Vagina (tissue), 2 donors: ENCODE measurements at places on chromosomes 12 and 14. TPM values are rescaled to one million over a fixed set of nuclear protein-coding genes. Genes with fewer than 3 reads are reported as not detected.

DNA sequence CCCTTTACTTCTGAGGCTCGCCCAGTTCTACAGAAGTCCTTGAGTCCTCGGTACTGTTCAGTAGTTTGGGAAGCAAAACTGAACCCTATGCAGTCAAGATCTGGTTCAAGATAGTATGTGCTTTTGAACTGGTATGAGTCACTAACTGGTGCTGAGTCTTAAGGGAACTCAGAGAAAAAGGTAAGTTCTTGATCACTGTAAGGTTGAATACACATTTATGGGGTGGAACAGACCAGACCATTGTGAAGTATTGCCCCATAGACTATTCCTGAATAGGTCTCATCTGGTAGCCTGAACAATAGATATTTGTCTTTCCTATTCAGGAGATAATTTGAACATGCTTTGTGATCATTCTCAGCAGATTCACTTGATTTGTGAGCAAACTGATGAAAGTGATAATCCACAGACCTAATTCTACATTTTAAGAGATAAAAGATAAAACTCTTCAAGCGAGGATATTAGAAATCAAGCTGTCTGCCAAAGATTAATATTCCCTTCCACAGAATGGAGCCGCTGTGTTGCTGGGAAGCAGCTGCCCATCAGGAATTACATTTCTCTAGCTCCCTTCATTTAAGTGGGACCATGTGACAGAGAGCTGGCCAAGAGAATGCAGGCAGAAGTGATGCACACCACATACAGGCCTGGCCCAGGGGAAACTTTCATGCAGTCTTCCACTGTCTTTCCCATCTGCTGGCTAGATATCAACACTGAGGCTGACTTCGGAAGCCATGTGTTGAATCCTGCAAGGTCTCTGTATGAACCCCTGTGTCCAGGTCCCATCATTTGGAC lies 369.8 kb upstream of the GARIN6 start:
- DNase-seq, result no peak

GRCh38 chr12:80509781-80510556 lies 65.9 kb downstream of the PTPRQ start:
- DNase-seq, result no peak

DNA sequence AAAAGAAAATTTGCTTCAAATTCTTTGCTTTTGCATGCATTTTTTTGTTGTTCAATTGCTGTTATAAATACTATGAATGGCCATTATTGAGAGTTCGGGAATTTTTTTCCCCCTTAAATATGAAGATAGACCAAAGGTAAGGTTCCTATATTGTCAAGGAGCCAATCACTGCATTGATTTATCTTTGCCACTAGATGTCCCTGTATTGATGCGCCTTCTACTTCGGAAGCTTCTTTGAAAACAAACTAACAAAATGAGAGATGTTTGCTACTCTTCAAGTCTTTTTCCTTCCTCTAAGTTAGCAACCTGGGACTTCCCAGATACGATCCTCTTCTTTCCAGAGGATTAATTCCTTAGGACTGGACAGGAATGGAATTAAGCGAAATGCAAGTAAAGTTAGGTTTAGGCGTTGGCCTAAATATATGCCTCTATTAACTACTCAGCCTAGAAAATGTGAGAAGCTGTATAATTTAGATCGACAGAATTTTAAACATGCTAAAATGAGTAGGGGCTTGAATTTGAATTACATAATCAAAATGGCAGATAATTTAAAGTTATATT lies 318.1 kb downstream of the AEBP2 start:
- DNase-seq, result no peak

DNA sequence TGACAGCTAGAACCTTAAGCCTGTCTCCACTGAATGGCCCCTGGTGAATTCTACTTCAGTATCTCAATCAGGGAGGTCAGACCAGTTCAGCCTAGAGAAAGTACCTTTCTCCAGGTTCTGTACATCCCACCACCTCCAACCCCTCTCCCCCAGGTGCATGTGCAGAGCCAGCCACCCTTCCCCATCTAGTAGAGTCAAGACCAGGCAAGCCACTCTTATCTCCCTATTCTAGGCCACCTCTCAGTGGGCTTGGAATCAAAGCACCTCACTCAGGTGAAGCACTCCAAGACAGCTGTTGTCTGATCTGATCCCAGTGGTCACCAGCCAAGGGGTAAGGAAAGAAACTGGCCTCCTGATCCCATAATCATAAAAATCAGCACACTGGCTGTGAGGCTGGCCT lies 340.9 kb downstream of the BCL11B start:
- DNase-seq, result no peak

DNA sequence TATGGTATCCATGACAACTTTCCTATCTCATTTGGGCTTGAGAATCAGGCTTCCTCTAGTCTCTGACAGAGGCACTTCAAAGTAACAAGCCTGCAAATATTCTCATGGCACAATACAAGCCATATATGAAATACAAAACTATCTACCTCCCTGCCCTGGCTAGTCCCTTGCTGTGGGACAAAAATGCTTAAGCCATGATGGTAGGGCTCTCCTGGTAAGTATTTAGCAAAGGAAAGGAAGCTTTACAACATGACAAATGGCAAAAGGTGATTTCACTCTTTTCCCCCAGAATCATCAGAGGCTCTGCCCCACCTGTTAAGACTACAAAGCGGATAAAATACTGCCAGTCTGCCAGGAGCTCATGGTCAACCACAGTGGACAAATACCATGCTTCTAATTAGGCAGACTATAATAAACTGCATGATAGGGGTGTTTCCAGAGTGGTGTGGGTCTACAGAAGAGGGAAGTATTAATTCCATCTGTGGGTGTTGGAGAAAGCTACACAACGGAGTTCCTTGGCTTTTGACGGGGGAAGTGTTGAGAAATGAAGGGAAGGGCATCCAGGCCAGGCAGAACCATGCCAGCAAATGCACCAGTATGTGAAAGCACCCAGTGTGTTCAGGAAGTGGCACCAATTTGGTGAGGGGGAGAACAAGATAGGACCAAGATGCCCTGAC lies 92.9 kb downstream of the SPTSSA start:
- DNase-seq, result no peak

Gene FOXG1
- total RNA-seq, result not detected

Gene PRPH
- 17.2 TPM for total RNA-seq

Gene KRT8
- 22.8 TPM for total RNA-seq

Gene KRT2
- 2.0 TPM for total RNA-seq
